ENCODE measurements at places on chromosomes 11 and 22.

GRCh38 chr22:50342651-50343540 lies at the start of gene PPP6R2:
PPP6R2 (plus strand) TSS chr22:50343327; CDS start chr22:50393909, 50,582 bp downstream.
- DNase-seq, result peak; percentile 88

DNA sequence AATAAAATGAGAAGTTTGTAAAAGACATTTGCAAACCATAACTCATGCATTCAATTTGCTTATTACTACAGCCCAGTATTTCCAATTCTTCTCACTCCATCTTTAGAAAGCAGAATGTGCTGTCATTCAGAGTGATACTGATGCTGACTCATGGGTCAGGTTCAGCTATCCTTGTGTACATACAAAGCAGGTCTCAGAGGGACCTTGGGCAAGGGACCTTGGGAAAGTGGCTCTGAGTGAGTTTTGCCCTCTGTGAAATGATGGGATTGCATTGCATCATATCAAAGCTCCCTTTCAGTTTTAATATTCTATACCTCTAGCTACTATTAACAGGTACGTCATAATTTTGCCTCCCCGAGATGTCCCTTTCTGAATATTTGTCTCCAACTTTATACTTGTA lies 848.7 kb downstream of the OPCML start:
- DNase-seq, result no peak

- no peak for DNase-seq
Measured at GRCh38 chr22:36212901-36213300, 11.3 kb upstream of the APOL4 start.

DNA sequence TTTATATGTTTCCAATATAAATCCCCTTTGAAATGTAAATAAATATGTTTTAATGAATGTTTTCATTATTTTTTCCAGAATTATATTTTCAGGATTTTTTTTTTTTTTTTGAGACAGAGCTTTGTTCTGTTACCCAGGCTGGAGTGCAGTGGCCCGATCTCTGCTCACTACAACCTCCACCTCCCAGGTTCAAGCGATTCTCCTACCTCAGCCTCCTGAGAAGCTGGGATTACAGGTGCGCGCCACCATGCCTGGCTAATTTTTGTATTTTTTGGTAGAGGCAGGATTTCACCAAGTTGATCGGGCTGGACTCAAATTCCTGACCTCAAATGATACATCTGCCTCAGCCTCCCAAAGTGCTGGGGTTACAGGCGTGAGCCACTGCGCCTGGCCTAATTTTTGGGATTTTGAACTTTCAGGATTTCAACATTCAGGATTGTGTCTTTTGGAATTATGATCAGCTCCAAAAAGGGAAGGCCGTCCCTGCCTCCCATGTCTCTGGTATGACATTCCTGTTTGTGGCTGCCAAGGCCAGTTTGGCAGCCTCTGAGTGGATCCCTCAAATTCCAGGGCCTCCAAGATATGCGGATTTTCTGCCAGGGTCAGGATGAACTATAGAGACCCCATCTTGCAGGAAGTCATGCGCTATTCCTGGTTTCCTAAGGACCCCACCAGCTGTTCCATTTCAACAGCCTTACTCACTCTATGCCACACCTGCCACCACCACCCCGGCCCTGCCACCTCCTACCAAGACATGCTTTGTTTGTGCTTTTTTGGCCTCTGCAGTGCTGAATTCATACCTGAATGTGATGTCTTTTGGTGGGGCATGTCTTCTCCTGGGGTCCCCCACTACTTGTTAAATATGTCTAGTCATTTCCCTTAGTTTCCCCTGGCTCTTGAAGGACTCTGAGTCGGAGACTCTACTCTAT lies 21.9 kb upstream of the TMPRSS4 start:
- DNase-seq, result no peak

- DNase-seq, result no peak
Measured at GRCh38 chr11:30326906-30327305, 4.0 kb downstream of the ARL14EP start.
